ENCODE measurements at places on chromosomes 5 and 9.

GRCh38 chr5:133032852-133033742 lies 6.7 kb upstream of the ZCCHC10 start:
- DNase-seq = no peak

- DNase-seq = peak; percentile 50
Observed at GRCh38 chr5:30040488-30041118, 1152.9 kb upstream of the CDH6 start.

DNA sequence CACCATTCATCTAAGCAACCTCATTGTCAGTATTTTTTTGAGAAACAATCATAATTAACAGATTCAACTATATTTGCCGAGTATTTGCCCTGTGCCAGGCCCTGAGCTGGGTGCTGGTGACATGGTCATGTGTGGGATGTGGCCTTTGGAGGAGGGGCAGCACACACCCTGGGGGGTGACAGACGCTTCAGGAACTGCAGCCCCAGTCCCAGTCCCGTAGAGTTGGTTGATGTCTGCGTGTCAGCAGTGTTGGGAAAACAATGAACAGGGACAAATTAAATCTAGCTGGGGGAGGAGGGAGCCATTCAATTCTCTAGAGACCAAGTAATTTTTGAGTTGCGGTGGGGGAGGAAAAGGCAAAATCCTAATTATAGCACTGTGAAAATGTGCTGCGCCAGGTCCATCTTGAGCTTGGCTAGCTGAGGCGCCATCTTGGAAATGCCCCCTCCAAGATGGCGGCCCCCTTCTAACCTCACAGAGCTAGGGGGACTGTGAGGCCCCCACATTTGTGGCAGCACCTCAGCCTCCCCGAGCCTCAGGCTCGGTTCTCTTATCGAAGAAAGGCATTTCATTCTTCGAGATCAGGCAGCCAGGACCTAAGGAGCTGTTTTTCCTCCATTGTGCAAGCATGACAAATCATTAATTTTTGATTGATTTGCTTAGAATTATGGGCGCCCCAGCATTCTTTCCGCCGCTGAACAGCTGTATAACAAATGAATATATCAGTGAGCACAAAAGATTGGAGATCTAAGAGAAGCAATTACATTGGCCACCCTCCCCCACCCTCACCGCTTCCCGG lies 87.8 kb downstream of the ZNF618 start:
- DNase-seq = no peak

DNA sequence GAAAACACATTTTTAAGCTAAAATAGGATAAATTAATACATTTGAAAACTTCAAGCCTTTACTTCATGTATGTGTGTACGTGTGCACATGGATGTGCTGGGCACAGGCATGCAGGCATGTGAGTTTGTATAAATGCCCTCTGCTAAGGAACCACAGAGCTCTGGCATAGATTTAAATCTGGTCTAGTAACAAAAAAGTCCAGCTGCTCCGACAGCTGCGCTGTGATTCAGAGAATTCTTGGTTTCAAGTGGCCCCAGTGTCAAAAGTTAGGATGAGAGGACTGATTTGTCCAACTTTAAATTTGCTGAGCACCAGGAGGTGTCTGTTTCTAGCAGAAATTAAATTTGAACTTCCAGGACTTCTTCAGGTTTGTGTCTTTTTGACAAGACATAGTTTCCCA lies 203.7 kb upstream of the TUT7 start:
- DNase-seq = no peak

DNA sequence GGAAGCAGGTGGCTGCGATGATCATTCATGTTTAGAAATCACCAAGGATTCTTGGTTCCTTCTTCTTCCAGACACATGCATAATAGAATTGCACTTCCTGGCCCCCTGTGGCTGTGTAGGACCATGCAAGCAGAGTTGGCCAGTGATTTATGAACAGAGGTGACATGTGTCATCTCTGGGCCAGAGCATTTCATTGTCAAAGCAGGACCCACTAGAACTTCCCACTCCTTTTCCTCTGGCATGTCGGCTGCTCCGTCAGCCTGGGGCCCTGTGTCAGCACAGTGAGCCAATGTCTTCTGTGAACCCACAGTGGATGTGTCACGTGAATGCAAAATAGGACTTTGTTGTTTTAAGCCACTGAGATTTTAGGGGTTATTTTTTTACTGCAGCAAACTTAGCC lies 59.2 kb downstream of the HSD17B3 start:
- no peak for DNase-seq

- DNase-seq = no peak
Observed at GRCh38 chr5:134111741-134112647, 2.5 kb upstream of the TCF7 start.

GRCh38 chr9:100933656-100934055 lies 94.9 kb upstream of the PLPPR1 start:
- no peak for DNase-seq
